Activated T-cell treated with anti-CD3 and anti-CD28 coated beads, Interleukin-2, amount 50 U/mL, for 24 hours (primary cell): ENCODE measurements at places on chromosomes 2 and 18.

DNA sequence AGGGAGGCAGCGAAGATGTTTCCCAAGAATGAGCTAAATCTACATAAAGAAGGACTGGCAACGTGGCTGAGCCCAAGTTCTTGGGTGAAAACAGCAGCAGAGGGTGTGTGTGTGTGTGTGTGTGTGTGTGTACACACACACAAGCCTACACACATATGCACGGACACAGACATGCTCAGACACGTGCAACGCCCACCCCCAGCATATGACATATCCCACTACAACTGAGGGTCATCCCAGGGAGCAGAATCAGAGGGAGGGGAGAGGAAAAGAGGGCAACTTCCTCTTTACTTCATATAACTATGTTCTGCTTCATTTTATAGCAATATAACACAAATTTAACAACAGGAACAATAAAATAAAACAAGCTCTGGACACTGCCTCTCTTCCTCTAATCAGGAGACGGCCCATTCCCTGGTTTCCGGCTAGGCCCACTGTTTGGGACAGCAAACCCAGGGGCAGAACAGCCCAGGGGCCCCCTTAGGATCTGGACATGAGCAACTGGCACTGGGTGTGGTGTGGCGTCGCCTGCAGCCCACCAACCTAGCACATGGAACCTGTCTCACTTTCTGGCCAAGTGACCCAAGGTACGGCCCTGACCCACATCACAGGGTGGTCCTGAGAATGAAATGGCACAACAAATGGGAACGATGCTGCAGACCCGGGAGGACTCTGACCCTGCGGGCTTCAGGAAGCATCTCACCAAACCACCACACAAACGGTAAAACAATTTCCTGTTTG, 25.0 kb downstream of the FAM178B start:
- no peaks in the 10 kb centered on the region for H3K27me3 ChIP-seq
- DNase-seq = no peak
- H3K4me1 ChIP-seq = peaks cover 62% of the 10 kb centered on the region
- no peak overlapping the region for H3K4me3 ChIP-seq
- H3K27ac ChIP-seq = no peak overlapping the region
- H3K36me3 ChIP-seq = no peaks in the 10 kb centered on the region

- no peaks in the 10 kb centered on the region for H3K4me1 ChIP-seq
- H3K27me3 ChIP-seq = peaks cover 5% of the 10 kb centered on the region
- no peak overlapping the region for H3K27ac ChIP-seq
- DNase-seq = no peak
- no peaks in the 10 kb centered on the region for H3K36me3 ChIP-seq
These were observed 42.7 kb downstream of the MDH1 start for GRCh38 chr2:63631501-63631900.

- DNase-seq = no peak
- peaks cover 3% of the 10 kb centered on the region for H3K27me3 ChIP-seq
- peaks cover 31% of the 10 kb centered on the region for H3K36me3 ChIP-seq
- H3K4me1 ChIP-seq = peaks cover 57% of the 10 kb centered on the region
These were observed 728 bp downstream of the NAPG start for GRCh38 chr18:10526561-10526949.

- no peak overlapping the region for H3K27ac ChIP-seq
- no peaks in the 10 kb centered on the region for H3K36me3 ChIP-seq
- H3K4me1 ChIP-seq = no peaks in the 10 kb centered on the region
- H3K27me3 ChIP-seq = no peaks in the 10 kb centered on the region
These were observed 433.3 kb downstream of the NBAS start for GRCh38 chr2:15127876-15128275.

GRCh38 chr2:95049961-95050360, 24.5 kb downstream of the MAL start:
- H3K27ac ChIP-seq = peak overlapping the region; percentile 73
- peaks cover 34% of the 10 kb centered on the region for H3K36me3 ChIP-seq
- no peak overlapping the region for H3K4me3 ChIP-seq
- DNase-seq = no peak
- H3K27me3 ChIP-seq = no peaks in the 10 kb centered on the region
- peaks cover 77% of the 10 kb centered on the region for H3K4me1 ChIP-seq

- H3K36me3 ChIP-seq = no peaks in the 10 kb centered on the region
- H3K27ac ChIP-seq = no peak overlapping the region
- peaks cover 3% of the 10 kb centered on the region for H3K27me3 ChIP-seq
- no peak for DNase-seq
- no peak overlapping the region for H3K4me3 ChIP-seq
These were observed 29.9 kb downstream of the DAPL1 start for GRCh38 chr2:158825021-158825420.

GRCh38 chr2:56211048-56211447, 27.3 kb downstream of the CCDC85A start:
- no peak overlapping the region for H3K4me3 ChIP-seq
- no peaks in the 10 kb centered on the region for H3K27me3 ChIP-seq
- H3K36me3 ChIP-seq = no peaks in the 10 kb centered on the region
- H3K4me1 ChIP-seq = no peaks in the 10 kb centered on the region
- DNase-seq = no peak
- no peak overlapping the region for H3K27ac ChIP-seq

- peaks cover 87% of the 10 kb centered on the region for H3K36me3 ChIP-seq
- DNase-seq = no peak
These were observed 118.0 kb downstream of the RAB3GAP1 start for GRCh38 chr2:135169900-135170753.

DNA sequence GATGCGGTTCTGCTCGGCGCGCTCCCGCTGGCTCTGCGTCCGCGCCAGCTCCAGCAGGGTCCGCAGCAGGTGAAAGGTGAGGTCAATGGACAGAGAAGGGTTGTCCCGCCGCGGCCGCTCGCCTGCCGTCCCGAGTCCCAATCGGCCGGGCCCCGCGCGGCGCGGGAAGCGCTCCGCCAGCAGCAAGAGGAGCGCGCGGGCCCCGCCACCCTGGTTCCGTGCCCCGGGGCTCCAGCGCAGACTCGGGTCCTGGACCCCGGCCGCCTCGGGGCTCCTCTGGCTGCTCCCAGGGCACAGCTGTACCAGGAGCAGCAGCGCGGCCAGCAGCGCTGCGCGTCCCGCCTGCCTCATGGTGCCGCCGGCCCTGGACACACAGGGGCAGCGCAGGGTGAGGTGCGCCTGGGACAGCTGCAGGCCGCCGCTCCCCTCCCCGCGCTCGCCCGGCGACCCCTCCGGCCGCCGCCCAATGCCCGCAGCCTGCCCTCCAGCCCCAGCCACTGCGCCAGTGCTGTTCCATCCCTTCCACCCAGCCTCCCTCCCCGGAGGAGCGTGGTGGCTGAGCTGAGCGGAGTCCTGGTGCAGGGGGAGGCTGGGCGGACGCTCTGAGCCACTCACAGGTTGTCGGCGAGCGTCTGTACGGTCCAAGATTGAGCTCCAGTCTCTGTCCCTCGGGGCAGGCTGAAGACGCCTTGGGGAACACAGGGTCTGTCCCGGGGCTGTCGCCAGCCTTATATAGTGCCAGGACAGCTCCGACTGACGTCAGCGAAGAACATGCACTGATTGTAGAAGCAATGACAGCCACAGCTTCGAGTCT, 493 bp downstream of the UCN start:
- H3K4me3 ChIP-seq = no peak overlapping the region
- H3K36me3 ChIP-seq = peaks cover 38% of the 10 kb centered on the region
- no peak overlapping the region for H3K27ac ChIP-seq

DNA sequence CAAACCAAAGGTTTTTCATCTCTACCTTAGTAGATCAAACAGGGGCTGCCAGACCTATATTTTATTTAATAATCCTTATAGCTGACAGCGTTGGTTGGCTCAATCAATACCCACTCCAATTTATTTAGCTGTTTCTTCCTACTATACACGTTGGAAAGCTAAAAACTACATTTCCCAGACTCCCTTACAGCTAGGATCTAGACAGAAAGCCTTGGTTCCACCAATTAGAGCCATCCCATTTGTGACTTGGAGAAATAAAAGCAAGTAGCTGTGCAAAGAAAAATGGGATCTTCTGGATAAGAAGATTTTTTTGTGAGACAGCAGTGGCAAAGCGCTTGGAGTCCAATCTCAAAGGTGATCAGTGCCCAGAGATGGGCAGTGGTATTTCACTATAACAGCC, 331.3 kb upstream of the MEIS1 start:
- no peaks in the 10 kb centered on the region for H3K36me3 ChIP-seq
- no peak overlapping the region for H3K4me3 ChIP-seq
- H3K4me1 ChIP-seq = no peaks in the 10 kb centered on the region
- no peaks in the 10 kb centered on the region for H3K27me3 ChIP-seq
- no peak for DNase-seq

DNA sequence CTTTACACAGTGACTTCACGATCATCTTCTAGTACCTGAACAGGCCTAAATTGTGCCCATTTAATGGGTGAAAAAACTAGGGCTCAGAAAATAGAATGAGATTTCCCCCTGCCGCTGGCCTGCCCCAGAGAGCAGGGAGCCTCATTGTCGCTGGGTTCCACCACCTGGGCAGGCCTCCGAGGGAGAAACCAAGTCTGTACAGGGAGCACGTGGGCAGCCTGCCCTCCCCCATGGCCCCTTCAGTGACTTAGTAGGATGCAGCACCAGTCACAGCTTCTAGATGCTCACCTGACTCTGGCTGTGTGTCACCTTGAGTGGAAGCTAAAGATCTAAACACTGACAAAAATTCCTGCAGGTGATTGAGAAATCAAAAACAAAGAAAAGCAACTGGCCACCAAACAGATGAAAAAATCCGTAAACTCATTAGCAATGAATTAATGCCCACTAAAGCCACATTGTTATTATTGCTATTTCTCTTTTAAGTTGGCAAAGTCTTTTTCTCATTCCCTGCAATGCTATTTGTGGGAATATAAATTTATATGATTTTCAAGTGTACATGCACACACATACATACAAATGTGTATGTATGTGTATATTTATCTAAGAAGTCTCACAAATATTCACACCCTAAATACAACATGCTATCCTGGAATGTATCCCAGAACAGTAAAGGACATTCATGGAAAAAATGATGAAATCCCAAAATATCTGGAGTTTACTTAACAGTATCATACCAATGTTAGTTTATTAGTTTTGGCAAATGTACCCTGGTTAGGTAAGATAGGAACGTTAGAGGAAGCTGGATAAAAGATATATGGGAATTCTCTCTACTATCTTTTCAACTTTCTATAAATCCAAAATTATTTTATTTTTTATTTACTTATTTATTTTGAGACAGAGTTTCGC, 18.7 kb upstream of the ASPRV1 start:
- no peaks in the 10 kb centered on the region for H3K27me3 ChIP-seq
- no peak overlapping the region for H3K4me3 ChIP-seq
- no peak for DNase-seq
- H3K4me1 ChIP-seq = peaks cover 7% of the 10 kb centered on the region

DNA sequence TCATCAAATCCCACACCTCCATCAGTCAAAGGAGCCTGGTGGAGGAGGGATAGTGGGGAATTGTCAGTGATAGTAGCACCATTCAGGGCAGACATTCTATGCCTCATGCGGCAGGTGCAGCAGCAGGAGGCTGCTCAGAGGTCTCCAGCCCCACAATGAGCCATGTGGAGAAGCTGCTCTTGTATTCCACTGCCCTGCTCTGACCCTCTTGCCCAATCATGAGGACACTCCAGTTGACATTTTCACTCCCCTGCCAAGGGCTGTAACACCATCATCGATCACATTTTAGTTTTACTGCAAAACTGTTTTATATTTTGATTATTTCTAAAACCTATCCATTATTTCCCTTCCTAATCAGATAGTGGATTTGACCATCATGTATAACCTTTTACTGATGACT, 487.6 kb upstream of the KLHL29 start:
- H3K27me3 ChIP-seq = no peaks in the 10 kb centered on the region
- H3K4me3 ChIP-seq = no peak overlapping the region
- DNase-seq = no peak
- no peaks in the 10 kb centered on the region for H3K36me3 ChIP-seq
- no peak overlapping the region for H3K27ac ChIP-seq
- no peaks in the 10 kb centered on the region for H3K4me1 ChIP-seq

- H3K4me3 ChIP-seq = peak overlapping the region; percentile 52
- peaks cover 42% of the 10 kb centered on the region for H3K4me1 ChIP-seq
- DNase-seq = no peak
- peaks cover 45% of the 10 kb centered on the region for H3K27me3 ChIP-seq
These were observed 31.4 kb downstream of the QPCT start for GRCh38 chr2:37375741-37376288.

- no peak overlapping the region for H3K27ac ChIP-seq
- DNase-seq = no peak
- H3K4me1 ChIP-seq = no peaks in the 10 kb centered on the region
- no peaks in the 10 kb centered on the region for H3K36me3 ChIP-seq
- H3K27me3 ChIP-seq = peaks cover 3% of the 10 kb centered on the region
- no peak overlapping the region for H3K4me3 ChIP-seq
These were observed 60.0 kb upstream of the DTNA start for GRCh38 chr18:34650121-34650545.

GRCh38 chr18:64027931-64028695, 58.2 kb downstream of the SERPINB8 start:
- no peak for DNase-seq
- no peak overlapping the region for H3K4me3 ChIP-seq
- no peaks in the 10 kb centered on the region for H3K36me3 ChIP-seq
- H3K4me1 ChIP-seq = no peaks in the 10 kb centered on the region
- H3K27ac ChIP-seq = no peak overlapping the region
- peaks cover 29% of the 10 kb centered on the region for H3K27me3 ChIP-seq

GRCh38 chr2:56314371-56314770, 130.6 kb downstream of the CCDC85A start:
- no peak overlapping the region for H3K4me3 ChIP-seq
- no peaks in the 10 kb centered on the region for H3K4me1 ChIP-seq
- no peak for DNase-seq
- no peaks in the 10 kb centered on the region for H3K27me3 ChIP-seq

DNA sequence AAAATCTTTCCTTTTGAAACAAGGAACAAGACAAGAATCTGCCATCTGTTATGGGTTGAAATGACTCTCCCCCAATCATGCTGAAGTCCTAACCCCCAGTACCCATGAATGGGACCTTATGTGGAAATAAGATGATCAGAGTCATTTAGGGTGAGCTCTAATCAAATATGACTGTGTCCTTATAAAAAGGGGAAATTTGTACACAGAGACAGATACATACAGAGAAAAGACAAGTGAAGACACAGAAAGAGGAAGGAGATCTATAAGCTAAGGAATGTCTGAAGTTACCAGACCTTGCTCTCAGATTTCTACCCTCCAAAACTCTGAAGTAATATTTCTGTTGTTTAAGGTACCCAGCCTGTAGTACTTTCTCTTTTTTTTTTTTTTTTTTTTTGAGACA, 15.7 kb downstream of the TGFBRAP1 start:
- peaks cover 50% of the 10 kb centered on the region for H3K4me1 ChIP-seq
- H3K36me3 ChIP-seq = peaks cover 20% of the 10 kb centered on the region
- H3K4me3 ChIP-seq = no peak overlapping the region
- no peak overlapping the region for H3K27ac ChIP-seq
- no peaks in the 10 kb centered on the region for H3K27me3 ChIP-seq

GRCh38 chr2:17051538-17051937, 385.9 kb upstream of the CYRIA start:
- H3K4me1 ChIP-seq = no peaks in the 10 kb centered on the region
- DNase-seq = no peak
- H3K27ac ChIP-seq = no peak overlapping the region

- no peaks in the 10 kb centered on the region for H3K36me3 ChIP-seq
- peaks cover 57% of the 10 kb centered on the region for H3K4me1 ChIP-seq
- no peak overlapping the region for H3K4me3 ChIP-seq
- H3K27ac ChIP-seq = no peak overlapping the region
- no peak for DNase-seq
- H3K27me3 ChIP-seq = peaks cover 16% of the 10 kb centered on the region
These were observed 18.4 kb downstream of the SH3RF3 start for GRCh38 chr2:109147405-109147804.
